ENCODE measurements at places on chromosomes 5 and 9.

- DNase-seq = no peak
Observed at GRCh38 chr9:93354451-93354850, 97.0 kb upstream of the FAM120A start.

GRCh38 chr5:113237893-113238292 lies 196.9 kb downstream of the TSSK1B start:
- no peak for DNase-seq

- DNase-seq = no peak
Observed at GRCh38 chr9:119195521-119195920, 173.7 kb downstream of the BRINP1 start.

DNA sequence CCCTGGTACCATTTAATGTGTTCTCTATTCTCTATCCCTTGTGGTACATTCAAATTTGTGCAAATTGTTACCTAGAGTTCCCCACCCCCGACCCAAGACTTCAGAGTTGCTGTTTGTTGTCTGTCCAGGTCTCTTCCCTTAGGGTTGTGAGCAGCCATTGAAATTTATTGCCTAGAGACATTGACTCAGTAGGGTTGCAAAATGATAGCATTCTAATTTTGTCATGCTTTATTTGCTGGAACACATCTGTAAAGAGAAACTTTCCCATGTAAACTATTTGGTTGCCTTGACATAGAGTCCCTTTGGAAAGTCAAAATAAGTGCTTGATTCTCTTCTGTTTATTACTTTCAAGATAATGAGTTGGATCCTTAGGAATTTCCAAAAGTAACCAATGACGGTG lies 91.7 kb upstream of the KLF9 start:
- no peak for DNase-seq

- DNase-seq = no peak
Observed at GRCh38 chr5:135324897-135325650, 74.0 kb downstream of the MACROH2A1 start.

GRCh38 chr5:133123297-133123696 lies 71.5 kb downstream of the HSPA4 start:
- DNase-seq = no peak

- DNase-seq = no peak
Observed at GRCh38 chr5:121819682-121820261, 31.9 kb upstream of the FTMT start.

DNA sequence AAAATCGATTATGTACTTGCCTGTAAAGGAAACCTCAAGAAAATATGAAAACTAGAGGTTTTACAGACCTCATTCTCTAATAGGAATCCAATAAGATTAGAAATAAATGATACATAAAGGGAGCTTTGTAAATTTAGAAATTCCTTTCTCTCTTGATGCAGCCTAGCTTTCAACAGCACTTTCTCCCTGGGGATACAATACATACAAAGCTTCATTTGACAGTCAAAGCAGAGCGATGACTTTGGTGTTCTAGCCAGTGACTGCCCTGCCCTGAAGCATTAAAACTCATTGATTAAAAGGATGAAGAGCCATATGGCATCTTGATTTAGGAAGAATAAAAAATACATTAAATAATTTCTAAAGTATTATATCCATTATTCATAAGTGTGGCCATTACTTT lies 46.3 kb upstream of the GLIS3 start:
- DNase-seq = no peak

- DNase-seq = no peak
Observed at GRCh38 chr5:22431840-22432239, 421.3 kb downstream of the CDH12 start.

- no peak for DNase-seq
Observed at GRCh38 chr5:172299916-172300439, 16.4 kb upstream of the UBTD2 start.

GRCh38 chr5:124349931-124350330 lies 396.5 kb downstream of the ZNF608 start:
- DNase-seq = no peak

DNA sequence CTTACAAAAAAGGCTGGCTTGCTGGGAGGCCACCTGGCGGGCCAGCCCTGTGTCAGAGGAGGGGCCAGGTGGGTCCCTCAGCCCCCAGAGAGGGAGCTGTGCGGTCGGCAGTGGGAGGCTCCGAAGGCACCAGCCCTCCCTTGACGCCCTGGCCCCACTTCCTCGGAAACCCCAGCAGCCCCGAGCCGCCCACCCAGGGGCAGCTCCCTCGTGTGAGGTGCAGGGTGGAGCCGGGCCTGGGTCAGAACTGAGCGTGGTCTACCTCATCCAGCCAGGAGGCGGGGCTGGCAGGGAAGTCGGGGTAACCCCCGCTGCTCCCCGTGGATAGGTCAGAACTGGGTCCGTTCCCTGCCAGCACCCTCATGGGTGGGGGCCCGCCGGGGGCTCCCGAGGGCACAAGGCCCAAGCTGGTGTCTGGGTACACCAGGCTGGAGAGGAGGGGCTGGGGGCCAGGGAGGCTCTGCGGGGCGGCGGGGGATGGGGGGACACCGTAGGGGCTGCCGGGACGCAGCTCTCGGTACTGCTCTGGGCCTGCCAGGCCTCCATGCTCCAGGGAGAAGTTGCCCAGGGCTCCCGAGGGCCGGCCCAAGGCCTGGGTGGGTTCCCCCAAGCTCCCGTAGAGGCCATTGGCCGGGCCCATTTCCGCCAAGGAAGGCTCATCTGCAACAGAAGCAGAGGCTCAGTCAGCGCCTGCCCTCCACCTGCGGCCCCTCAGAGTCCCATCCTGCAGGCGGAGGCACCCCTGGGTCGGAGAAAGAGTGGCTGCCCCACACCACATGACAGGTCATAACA lies 7.6 kb downstream of the LHX3 start:
- DNase-seq = no peak

- no peak for DNase-seq
Observed at GRCh38 chr5:150309101-150309885, 6.6 kb upstream of the ARSI start.

- DNase-seq = no peak
Observed at GRCh38 chr9:76989501-76989900, 30.0 kb upstream of the FOXB2 start.

GRCh38 chr9:272251-273213 lies 57.9 kb downstream of the DOCK8 start:
- DNase-seq = no peak

GRCh38 chr5:82628364-82628910 lies 350.3 kb upstream of the RPS23 start:
- DNase-seq = no peak

DNA sequence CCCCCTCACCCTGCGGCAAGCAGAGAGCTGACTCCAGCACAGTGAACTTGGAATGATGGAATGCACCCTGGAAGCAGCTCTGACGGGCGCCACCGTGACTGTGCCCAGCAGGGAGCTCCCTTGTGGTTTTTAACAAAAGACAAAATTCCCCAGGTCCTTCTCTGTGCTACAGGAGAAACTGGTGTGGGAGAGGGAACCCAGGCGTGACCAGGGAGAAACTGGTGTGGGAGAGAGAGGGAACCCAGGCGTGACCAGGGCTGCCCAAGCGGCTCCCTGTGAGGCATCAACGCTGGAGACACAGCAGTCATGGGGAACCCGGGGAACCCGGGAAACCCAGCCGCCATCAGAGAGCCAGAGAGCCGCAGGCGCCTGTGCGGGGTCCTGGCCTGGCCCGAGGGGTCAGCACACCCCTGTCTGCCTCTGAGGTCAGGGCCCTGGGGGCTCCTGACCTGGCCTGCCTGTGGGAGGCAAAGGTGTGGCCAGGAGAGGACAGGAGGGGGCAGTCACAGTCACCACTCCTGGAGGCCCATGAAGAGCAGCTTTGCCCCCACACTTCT lies 3.1 kb upstream of the AHRR start:
- DNase-seq = no peak

GRCh38 chr5:134077926-134078580 lies 36.4 kb upstream of the TCF7 start:
- DNase-seq = no peak

DNA sequence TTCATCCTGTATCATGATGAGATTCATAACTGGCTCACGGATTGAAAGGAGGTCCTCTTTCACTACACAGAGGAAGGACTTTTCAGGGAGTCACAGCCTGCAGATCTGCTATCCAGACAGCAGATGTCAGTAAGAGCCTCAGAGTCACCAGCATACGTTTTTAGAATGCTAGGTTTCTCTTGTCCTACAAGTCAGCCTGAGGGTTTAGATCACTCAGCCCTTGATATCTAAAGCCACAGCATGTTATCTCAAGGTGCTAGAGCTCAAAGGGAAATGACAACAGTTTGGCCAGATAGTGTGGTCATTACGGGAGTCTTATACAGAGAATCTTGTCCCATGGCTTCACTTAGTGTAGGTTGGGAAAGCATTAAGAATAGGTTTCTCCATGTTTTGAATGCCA lies 30.9 kb upstream of the SLC46A2 start:
- DNase-seq = peak; percentile 4

GRCh38 chr9:132862533-132862932 lies 15.6 kb downstream of the AK8 start:
- no peak for DNase-seq

GRCh38 chr9:86500667-86501435 lies 146.6 kb upstream of the TUT7 start:
- no peak for DNase-seq

GRCh38 chr5:124752854-124753720 lies 6.6 kb upstream of the ZNF608 start:
- no peak for DNase-seq

- no peak for DNase-seq
Observed at GRCh38 chr5:163580516-163580915, 75.1 kb downstream of the MAT2B start.

GRCh38 chr5:80134876-80135275 lies 99.7 kb downstream of the THBS4 start:
- no peak for DNase-seq

DNA sequence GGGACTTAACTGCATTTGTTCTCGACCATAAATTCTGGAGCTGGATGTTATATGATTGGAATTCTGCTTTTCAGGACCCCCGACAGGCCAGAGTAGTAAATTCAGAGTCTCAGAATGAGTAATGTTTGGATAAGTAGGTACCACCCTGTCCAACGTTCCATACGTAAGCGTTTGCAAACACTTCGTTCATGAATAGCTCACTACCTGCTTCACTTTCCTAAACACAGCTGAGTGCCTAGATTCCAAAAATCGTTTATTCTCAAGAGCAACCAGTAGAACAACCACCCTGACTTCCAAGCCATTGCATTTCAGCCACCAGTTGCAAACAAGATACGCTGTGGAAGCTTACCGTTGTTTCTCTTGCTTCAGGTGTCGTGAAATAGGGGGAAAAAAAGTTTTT lies 101.3 kb upstream of the DMRT1 start:
- no peak for DNase-seq

GRCh38 chr5:148290271-148291195 lies 21.7 kb upstream of the SPINK7 start:
- no peak for DNase-seq

- no peak for DNase-seq
Observed at GRCh38 chr5:1963941-1964451, 81.3 kb upstream of the IRX4 start.

- DNase-seq = no peak
Observed at GRCh38 chr5:151459680-151460324, 12.4 kb downstream of the SLC36A1 start.

GRCh38 chr9:126743041-126743440 lies 61.8 kb upstream of the ZBTB43 start:
- DNase-seq = no peak

DNA sequence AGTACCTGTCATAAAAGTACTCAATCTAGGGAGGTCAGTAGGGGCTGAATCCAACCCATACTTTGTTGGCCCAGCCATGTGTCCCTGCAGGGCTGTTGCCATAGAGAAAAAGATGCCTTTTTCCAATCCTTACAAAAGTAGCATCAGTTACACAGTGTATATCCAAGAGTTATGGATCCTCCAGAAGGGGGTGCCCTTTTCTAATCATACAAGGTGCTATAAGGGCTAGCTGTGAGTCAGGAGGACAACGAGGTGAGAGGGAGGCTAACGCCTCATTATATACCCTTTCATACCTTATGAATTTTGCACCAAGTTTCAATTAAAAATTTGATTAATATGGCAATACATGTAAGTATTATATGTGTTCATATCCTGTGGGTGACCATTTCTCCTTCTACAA lies 4.8 kb downstream of the KIAA0825 start:
- no peak for DNase-seq

GRCh38 chr5:113205807-113206206 lies 229.0 kb downstream of the TSSK1B start:
- no peak for DNase-seq

DNA sequence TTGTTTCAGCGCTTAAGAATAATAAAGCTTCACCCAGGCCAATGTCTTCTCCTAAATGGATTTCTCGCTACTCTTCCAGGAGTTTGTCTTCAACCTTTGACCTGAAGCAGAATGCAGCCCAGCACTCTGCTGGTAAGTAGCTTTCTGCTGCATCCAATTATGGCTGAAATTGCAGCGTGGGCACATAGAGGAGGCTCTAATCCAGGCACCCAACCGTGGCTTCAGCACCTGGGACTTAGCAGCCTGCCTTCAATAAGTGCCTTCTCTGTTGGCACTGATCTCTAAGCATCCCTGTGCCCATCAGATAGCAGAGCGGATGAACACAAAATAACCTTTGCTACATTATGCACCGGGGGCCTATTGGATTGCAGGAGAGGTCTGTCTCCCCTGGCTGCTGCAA lies 105.2 kb downstream of the TRIM32 start:
- no peak for DNase-seq

DNA sequence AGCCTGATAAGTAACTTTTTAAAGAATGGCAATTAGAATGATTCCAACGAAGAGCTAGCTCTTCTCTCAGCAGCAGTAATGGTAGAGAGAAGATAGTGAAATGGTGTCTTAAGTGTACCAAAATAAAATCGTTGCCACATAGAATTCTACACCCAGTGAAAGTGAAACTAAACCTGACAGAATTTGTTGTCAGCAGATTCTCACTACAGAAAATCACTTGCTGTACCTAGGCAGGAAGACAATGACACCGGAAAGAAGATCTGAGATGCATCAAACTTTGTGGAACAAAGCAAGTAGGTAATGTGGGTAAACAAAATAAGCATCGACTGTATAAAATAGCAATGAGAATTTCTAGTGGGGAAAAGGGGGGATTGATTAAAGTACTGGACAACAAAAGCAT lies 20.7 kb upstream of the EBF1 start:
- DNase-seq = no peak

DNA sequence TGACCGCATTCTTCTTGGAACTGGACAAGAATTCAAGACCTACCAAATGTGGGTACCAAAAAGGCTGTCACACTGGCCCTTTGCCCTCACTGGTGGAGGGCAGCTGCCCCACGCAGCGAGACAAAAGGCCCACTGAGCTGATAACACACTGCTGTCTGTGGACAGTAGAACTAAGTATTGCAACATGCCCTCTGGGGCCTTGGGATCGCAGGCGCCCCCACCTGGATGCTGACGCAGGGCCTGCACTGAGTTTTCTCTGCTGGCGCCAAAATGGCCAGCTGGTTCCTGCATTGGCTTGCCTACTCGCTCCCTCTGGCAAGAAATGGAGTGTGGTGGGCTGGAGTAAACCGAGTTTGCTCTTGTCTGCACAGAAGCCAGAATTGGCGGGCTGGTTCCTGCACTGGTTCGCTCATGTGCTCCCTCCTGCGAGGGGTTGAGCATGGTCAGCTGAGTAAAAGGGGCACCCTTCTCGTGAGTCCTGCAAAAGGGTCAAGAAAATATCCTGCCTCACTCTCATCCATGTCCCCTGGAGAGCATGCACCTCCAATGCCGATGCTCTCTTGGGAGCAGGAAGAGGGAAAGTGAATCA lies 55.7 kb downstream of the NXNL2 start:
- no peak for DNase-seq

GRCh38 chr5:120655828-120656435 lies 191.8 kb downstream of the PRR16 start:
- no peak for DNase-seq

GRCh38 chr5:151695464-151695863 lies 8.7 kb upstream of the SPARC start:
- DNase-seq = no peak

- DNase-seq = no peak
Observed at GRCh38 chr9:126935630-126936029, 21.0 kb downstream of the RALGPS1 start.

Data from amygdala (tissue), 56 donors.